ENCODE measurements at places on chromosomes 13 and 19.

DNA sequence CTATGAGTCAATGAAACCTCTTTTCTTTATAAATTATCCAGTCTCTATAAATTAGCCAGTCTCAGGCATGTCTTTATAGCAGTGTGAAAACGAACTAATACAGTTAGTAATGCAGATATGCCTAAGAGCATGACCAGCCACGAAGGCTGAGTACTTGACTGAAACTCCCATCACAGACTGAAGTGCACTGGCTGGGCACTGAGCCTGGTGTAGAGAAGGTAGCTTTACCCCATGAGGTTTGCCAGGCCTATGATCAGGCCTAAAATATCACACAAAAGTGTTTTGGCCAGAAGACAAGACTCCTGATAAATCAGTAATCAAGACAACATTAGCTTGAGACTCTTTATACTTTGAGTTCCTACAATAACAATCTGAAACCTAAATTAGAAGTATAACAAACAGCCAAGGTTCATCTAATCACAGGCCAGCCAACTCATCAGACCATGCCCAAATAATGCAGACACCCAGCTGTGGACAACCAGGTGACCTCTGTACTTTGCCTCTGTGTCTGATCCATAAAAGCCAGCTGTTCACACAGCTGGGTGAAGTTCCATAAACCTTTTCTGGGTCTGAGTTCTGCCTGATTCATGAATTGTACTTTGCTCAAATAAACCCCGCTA is 771.8 kb upstream of the SLITRK1 start:
- no peak for DNase-seq

DNA sequence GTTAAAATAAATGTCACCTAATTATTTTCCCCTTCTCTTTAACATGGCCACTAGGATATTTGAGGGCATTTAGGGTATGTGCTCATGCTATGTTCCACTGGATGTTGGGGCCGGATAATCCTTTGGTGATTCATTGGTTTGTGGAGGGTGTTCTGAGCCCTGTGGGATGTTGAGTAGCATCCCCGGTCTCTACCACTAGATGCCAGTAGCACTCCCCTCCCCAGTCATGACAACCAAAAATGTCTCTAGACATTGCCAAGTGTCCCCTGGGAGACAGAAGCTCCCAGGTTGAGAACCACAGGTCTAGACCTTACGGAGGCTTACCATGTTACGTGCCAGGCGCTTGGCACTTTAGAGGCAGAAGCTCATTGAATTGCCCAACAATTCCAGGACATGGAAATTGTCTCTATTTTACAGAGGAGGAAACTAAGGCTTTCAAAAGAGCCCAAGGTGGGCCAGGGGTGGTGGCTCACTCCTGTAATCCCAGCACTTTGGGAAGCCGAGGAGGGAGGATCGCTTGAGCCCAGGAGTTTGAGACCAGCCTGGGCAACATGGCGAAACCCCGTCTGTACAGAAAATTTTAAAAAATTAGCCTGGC is 14.1 kb downstream of the SHANK1 start:
- DNase-seq = no peak

DNA sequence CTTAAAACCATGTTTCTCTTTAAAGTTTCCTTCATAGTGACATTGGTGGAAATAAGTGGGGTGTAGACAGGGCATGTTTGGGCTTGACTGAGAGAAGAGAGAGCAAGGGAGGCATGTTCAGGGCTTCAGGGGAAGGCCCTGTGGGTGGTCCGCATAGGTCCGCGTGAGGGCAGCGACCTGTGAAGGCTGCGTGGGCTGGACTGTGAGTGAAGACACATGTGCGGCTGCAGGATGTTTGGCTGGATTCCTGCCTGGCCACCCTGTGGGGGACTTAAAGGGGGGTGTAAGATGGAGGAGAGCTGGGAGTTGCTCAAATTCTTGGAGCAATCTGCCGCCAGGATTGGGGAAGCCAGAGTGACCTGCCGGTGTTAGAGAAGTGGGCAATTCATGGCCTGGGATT is 23.8 kb upstream of the KLF12 start:
- DNase-seq = no peak

GRCh38 chr13:36839281-36839680 is 20.3 kb downstream of the RFXAP start:
- no peak for DNase-seq

DNA sequence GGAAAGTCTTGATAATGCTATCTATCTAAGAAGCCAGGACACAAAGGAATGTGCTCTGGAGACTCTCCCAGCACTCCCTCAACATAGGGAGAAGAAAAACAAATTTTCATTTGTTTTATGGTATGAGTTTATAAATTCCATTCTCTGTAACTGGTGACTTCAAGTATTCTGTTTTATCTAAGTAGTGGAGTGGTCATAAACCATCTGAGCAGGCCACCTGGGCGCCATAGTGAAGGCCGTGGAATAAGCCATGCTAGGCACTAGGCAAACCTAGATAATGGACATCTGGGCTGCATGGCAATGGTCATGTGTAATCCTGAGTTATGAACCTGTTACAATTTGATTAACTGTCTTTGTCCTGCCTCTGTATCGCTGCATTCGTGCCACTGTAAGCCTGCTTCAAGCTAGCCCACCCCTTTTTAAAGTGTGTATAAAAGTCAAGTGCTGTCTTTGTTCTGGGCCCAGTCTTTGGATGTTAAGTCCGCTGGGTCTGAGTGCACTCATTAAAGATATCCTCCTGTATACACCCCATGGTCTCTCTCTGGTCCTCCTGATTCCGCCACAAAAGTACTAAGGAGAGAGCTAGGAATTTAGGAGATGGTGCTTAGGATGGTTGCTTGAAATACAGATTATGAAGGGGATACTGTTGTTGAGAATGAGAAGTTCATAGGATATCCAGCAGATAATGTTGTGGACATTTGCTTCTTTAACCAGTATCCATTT is 13.2 kb downstream of the GTF2F2 start:
- no peak for DNase-seq

DNA sequence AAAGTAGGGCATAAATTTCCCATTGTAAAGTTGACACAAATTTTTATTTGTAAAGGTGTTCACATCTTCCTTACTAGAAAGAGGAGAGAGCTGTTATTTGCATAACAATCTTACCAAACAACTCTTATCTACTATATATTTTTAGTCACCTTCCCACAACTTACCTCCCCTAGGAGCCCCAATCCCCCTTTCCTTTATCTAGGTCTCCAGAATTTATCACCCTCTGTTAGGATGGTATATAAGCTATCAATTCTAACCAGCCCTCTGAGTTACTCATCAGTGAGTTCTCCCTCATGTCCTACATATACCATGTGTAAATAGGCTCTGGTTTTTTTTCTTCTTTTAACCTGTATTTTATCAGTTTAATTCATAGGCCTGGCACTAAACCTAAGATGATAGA is 62.2 kb downstream of the DCT start:
- DNase-seq = no peak

DNA sequence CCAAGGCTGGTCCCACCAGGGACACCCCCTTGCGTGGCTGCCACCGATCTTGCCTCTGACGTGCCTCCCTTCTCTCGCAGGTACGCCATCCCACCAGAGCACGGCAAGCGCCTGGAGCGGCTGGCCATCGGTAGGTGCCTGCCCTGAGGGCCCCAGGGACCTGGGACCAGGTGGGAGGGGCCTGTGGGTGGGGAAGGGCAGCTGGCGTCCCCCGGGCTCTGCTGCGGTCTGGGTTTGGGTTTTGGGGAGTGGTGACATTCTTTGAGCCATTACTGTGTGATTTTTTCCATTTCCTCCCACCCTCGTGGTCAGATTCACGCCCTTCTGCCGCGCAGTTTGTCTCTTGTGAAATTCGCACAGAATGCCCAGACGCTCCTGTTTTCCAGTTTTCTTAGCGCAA is 102.0 kb downstream of the KDM4B start:
- no peak for DNase-seq

DNA sequence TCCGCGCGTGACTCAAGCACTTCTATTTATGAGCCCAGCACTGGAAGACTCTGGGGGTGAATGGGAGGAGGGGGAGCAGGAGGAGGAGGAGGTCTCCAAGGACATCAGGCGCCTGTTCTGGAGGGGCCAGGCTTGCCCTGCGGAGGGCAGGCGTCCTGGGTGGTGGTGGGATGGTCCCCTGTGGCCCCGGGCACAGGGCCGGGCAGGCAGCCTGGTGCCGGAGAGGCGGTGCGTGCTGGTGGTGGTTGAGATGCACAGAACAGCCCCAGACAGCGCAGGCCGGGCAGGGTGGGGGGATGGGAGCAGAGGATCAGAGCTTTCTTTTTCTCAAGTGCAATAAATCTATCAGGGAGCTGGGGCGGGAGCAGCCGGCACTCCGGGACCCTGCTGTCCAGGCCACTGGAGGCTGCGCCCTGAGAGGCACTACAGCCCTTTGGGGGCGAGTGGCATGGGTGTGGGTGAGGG is 14.0 kb downstream of the NKPD1 start:
- no peak for DNase-seq

DNA sequence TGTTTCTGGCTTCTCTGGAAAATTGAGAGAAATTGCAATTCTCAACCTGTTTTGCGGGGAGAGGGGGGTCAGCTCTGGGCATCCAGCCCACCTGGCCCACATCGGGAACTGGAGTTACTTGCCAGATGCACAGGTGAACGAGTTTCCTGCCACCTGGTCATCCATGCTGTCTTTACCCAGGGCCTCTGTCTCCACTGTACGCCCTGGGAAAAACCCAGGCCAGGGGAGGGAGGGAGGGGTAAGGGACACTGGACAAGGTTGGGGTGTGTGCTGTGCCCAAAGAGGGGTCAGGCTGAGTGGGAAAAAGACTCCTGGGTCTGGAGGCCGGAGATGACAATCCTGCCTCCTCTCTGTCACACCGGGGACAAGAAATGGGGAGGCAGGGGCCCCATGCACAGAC is 307.6 kb downstream of the ZNF536 start:
- no peak for DNase-seq

GRCh38 chr13:111382877-111383276 is 62.4 kb downstream of the TEX29 start:
- DNase-seq = no peak

Data from NCI-H187 treated with DMSO at 0.1 percent for 48 hours (cell line).